Activated CD4-positive, alpha-beta T cell treated with anti-CD3 and anti-CD28 coated beads, Interleukin-2, Interleukin-6, amounts not matched to agents 100 ng/mL and 50 ng/mL, durations not matched to agents 16 hours and 8 hours (primary cell): ENCODE measurements at places on chromosomes 7 and 10.

DNA sequence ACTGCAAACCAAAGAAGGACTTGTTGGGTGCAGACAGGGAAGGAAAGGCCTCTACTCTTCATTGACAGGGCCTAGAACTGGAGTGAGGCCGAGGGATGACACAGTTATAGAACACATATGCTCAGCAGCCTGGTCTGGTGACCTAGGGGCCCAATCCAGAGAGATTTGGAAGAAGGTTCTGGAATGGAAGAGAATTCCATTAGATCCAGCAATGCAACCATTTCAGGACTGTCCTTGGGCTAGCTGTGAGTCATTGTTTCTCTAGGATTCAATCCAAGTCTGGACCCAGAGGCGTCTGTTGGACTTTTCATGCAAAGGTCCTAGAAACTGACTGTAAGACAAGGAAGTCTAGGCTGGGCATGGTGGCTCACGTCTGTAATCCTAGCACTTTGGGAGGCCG, 59.2 kb downstream of the WIPF3 start:
- no peak for DNase-seq

DNA sequence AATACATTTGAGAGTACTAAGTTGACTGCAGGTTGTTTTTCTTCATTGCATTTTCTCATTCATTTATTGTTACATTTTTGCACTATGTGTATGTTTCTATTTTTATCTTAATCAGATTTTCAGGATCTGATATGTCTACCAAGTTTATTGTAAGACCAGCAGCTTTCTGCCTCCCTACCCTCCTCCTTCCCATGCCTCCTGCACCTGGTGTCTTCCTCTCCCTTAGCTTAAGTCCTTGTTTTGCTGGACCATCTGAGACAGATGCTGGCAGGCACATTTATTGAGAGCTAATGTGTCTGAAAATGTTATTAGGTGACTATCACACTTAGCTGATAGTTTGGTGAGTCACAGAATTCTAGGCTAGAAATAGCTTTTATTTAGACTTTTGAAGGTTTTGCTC, 79.6 kb downstream of the ANLN start:
- no peak for DNase-seq

DNA sequence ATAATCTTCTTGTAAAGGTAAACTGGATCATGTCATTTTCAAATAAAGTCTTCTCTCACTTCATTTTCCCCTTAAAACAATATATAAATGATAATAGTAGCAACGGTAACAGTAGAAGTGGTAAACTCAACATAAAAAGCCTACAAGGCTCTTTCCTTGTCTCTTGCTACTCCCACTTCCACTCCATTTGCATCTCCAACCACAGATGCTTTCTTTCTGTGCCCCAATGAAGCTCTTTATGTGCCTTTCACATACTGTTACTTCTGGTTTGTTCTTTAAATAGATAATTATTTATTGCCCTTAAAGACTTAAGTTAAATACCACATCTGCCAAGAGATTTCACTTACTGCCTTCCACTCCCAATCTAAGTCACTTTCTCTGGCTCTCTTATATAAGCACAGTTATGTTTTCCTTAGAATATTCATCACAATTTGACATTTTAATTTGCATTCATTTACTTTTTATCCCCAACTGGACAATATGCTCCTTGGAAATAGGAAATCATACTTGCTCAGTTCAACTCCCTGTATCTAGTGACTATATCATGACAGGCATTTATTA, 149.9 kb downstream of the CRPPA start:
- DNase-seq, result no peak

DNA sequence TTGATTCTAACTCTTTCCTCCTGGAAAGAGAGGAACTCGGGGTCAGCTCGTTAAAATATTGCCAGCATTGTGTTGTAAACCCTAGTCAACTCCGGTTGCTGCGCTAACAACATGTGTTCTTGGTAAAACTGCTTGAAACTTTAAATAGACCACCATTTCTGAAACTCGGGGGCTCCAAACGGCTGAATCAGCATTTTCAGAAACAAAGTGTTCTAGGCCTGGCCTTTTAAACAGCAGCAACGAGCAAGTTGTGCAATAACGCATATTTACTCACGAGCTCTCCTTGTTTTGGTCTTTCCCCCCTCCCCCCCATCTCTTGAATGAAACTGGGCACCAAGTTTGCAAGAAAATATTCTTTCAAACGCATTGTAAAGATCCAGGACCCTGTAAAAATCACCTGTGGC, 9.2 kb upstream of the GRB10 start:
- no peak for DNase-seq

- DNase-seq, result no peak
Measured at GRCh38 chr10:113858541-113858940, 4.1 kb downstream of the NHLRC2 start.

GRCh38 chr7:8597565-8597964, 164.2 kb downstream of the NXPH1 start:
- no peak for DNase-seq

GRCh38 chr7:92730808-92731207, 105.6 kb downstream of the CDK6 start:
- no peak for DNase-seq

- DNase-seq, result no peak
Measured at GRCh38 chr10:12541446-12542067, 192.2 kb downstream of the CAMK1D start.

- DNase-seq, result no peak
Measured at GRCh38 chr10:47412869-47413268, 28.8 kb upstream of the ZNF488 start.

DNA sequence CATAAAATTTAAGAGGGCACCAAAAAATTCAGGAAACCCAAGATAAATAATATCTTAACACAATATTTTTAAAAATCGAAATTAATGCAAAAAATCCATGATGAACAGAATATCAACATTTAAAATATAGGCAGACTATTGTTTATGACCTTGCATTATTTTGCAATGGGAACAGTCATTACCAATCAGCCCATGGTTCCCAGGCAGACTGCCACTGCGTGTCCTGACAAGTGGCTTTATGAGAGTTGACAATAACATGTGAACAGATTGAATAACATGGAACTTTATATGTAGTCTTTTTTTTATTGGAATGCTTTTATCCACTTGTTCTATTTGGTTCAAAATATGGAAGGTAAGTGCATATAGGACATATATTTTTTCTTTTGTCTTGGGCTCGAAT, 3.1 kb upstream of the AVPI1 start:
- DNase-seq, result no peak

DNA sequence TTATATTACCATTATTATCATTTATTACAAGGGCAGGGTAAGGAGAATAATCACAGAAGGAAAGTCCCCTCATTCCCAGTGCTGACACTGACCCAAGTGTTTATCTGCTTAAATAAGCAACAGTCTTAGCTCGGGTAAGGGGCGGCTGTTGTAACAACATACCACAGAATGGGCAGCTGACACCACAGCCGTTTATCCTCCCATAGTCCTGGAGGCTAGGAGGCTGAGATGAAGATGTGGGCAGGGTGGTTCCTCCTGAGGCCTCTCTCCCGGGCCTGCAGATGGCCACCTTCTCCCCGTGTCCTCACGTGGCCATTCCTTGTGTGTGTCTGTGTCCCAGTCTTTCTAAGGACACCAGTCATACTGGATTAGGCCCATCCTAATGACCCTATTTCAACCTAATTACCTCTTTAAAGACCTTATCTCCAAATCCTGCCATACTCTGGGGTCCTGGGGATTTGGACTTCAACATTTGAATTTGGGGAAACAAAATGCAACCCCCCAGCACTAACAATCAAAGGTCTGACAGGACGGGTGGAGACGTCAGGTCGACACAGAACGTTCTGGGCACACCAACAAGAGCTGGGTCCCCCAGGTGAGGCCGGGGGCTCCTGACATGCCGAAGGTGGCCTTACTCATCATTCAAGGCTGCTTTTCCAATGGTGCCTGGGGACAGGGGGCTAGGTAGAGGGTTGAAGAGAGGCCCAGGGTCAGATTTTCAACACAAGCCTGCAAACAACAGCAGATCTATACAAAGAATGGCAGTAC, 93.5 kb downstream of the TNS3 start:
- DNase-seq, result no peak

GRCh38 chr7:110001254-110001938, 1089.5 kb upstream of the LRRN3 start:
- no peak for DNase-seq

DNA sequence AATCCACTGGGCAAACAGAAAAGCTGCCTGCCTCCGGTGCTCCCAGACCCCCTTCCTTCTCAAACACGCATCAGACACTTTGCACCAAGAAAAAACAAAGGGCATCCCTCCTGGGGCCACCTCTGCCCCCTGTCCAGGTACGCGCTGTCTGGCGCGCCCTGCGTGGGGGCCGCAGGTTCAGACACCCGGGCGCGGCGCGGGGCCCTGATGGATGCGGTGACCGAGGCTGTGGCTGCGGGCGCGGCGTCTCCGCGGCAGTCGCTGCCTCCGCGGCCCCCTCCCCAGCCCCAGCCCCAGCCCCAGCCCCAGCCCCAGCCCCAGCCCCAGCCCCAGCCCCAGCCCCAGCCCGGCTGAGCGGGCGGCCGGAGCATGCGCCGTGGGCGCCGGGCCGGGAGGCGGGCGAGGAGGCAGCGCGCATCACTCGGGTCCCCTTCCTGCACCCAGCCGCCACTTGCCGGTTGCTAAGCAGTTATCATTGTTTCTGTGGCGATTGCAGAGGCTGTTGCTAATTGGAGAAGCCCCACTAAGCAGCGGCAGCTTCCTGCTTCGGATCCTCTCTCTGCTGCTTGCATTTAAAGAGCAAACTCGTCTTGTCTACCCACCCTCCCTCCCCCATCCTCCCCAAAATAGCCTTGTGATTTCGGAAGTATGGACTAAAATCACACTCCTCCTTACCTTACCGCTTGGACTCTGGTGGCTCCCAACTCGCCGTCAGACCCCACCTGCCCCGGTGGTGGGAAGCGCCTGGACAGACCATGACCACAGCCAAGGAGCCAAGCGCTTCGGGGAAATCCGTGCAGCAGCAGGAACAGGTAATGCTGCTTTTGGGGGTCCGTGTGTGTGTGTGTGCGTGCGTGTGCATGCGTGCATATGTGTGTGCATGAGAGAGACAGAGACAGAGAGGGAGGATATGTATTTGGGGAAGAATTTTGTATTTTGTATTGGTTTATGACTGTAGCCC, 252.8 kb downstream of the DPP6 start:
- no peak for DNase-seq
